ENCODE measurements at places on chromosomes 12 and 14.

DNA sequence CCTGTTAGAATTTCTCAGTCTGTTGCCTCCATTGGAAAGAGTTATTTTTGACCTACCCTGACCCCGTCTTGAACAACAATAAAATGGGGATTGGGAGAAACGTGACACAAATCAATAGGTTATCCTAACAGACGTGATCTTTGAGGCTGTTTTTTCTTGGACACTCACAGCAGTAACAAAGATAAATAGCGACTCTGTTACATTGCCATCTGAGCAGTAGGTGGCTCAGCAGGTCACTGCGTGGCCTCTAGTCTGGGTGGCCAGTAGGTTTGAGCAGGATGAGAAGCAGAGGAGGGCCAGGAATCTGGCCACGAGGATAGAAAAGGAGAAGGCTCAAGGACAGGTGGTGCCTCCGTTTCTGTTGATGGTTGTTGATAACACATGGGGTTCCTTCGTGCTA lies 101.4 kb downstream of the GPATCH2L start:
- no peak for DNase-seq

GRCh38 chr12:47604221-47604873 lies 101.5 kb downstream of the RPAP3 start:
- no peak for DNase-seq

- DNase-seq = no peak
These were observed 22.4 kb downstream of the ASPG start for GRCh38 chr14:104107611-104108569.

DNA sequence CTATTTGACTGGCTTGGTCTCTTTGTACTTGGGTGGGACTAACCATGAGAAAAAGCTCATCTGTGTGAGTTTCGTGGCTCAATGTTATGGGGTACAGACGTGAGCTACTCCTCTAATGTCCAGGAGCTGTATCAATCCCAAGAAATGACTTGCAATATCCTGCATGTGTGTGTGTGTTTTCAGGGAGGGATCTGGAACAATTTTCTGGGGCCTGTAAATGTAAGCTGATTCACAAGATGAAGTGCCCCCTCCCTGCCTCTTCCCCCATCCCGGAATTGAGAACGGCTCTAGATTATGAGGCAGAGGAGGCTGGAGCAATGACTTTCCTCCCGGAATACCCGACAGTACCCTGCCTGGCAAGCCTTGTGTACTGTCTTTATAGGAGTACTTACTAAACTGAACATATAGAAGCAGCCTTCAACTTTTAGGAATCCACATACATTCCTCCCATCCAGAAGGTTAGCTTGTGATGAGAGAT lies 53.9 kb downstream of the TMX1 start:
- no peak for DNase-seq

DNA sequence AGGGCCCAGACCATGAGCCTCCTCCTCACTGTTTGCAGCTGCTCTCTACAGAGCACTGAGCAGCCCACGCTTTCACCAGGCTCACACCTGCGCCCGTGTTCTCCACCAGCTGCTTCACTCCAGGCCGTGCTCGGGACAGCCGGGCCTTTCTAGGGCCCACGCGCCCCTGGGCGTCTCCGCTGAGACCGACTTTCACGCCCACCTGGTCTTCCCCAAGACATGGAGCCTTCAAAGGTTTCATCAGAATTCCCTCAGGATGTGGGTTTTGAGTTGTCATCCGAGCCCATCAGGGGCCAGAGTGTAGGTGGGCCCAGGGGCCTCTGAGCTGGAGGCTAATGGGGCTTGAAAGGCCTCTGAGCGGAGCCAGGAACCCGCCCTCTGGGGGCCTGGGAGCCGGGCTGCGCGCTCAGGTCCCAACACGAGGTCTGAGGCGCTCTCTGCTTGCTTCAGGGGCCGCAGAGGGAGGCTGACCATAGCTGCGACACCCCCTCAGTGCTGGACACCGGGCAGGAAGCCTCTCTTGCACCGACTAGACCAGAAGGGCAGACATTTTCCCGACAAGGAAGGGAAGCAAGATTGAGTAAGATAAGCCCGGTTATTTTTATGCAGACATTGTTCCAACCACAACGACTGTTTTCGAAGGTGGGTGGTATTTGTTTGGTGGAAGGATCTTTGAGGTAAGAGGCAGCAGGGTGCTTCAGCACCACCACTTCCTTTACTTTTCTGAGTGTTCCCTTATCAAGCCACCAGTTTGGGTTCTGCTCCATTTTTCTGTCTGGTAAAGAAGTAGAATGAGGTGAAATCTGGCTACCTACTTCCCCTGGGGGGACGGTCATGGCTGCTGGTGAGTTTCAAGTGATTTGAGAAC lies 125.0 kb upstream of the FUT8 start:
- DNase-seq = no peak

- no peak for DNase-seq
These were observed 100.8 kb downstream of the USP15 start for GRCh38 chr12:62361048-62361447.

GRCh38 chr12:121217761-121218160 lies 7.8 kb downstream of the P2RX4 start:
- no peak for DNase-seq
